ENCODE measurements at places on chromosomes 7 and 10.

DNA sequence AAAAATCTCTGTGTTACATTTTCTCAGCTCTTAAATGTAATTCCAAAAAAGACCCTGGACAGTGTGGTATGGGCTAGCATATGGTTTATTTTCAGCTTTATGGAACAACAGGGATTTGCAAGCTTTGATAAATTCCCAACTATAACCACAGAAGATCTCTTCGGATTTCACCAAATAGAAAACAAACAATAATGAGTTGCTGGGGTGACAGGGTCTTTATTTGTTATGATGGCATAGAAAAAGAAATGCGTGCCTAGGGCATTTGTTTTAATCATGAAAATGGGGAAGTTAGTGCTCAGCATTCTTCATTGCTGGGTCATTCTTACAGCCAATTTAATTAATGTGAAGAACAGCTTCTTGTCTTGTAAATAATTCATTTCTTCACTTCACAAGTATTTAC lies 139.0 kb downstream of the LRRN3 start:
- no peak for DNase-seq

DNA sequence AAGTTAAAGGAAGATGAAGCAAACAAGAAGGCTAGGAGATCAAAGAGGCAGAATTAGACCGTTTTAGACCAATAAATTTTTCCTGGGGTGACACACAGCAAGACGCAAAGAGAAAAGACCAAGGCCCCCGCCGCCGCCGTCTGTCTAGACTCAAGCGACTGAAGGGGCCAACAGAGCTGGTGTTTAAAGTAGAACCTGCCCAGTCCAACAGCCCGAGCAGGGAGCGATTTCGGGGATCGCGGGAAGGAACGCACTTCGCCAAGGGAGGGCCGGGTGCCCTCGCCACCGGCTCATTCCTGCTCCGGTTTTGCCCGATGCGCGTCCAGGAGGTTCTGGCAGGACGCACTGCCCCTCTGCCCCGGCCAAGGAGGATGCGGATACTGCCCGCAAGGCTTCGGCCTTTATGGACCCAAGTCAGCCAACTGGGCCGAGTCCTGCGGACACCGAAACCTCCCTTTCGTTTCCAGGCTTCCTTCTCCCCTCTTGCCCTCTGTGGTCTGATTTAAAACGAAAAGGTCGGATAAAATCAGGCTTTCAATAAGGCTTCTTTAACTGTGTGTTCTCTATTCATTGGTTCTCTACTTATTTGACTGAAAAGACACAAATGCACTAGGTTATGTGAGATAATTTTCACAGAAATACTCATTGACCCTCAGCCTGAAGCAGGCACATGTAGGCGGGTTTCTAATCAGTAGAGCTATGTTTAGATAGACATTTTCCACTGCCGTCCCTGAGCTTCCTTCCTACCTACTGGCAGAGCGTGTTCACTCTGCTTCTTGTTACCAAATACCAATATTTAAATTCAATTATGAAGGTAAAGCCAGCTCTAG lies 2.2 kb upstream of the HOXA7 start:
- DNase-seq = peak; percentile 44

- DNase-seq = no peak
Observed at GRCh38 chr10:80447436-80448190, 6.5 kb upstream of the TSPAN14 start.

DNA sequence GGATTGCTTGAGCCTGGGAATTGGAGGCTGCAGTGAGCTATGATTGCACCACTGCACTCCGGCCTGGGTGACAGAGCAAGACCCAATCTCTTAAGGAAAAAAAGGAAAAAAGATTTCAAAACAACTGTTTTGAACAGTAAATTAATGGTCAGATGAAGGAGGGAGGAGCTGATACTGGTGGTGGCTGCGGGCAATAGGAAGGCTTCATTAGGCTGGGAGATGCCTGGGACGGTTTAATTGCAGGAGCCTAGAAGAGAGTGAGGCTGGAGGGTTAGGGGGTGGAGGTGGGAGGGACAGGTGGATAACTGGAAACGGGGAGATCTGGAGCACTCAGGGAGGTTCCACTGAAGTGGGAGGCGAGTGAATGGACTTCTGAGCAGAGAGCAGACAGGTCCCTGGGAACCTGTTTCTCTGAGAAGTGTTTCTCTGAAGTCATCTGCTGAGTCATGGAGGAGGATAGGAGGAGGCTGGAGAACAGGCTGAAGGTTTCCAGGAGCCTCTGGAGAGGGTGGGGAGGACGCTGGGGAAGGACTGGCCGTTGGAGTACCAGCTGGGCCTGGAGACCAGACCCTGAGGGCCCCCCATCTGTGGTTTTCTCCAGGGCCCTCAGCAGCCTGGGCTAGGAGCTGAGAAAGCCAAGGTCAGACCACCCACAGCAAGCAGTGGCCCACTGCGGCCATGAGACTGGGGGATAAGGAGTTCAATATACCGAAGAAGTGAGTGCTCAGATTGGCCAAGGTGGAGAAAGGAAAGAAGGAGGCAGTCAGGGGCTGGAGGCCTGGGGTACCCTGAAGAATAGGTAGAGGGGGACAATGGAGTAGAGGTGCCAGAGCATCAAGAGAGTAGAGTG lies 14.4 kb upstream of the YWHAG start:
- no peak for DNase-seq

- DNase-seq = no peak
Observed at GRCh38 chr10:819326-819725, 112.2 kb downstream of the LARP4B start.

DNA sequence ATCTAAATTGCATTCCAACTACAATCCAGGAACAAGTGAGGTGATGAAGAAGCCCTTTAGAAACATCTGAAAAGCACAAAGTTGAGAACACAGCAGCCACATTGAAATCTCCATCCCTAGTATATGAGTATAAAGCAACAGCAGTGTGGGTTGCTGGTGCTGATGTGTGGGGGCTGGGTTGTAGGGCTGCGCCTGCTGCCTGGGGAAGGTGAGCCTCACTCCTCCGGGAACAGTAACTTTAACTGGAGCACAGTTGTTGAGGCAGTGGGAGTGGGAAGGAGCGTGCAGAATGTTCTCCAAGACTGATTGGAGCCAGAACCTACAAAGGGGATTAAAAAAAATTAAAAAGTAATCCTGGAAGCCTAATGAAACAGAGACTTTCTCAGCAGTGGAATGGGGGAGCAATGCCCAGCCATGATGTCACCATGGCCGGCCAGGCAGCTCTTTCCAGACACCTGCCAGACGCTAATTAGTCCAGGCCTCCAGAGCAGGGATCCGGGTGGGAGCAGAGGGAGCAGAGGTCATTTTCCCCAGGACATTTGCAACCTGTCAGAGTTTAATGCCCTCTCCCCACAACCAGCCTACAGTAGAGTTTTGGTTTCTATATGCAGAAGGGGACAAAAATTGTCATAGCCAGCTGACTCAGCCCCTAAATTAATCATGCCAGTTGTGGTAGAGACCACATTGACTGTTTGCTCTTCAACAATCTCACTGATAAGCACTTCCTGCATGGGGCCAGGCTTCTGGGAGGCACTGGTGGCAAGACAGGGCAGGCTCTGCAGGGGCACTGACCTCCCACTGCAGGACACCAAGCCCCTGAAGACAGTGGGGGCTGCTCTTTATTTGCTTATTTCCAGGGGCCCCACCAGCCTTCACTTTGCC lies 133.0 kb upstream of the ZNF32 start:
- DNase-seq = no peak

GRCh38 chr7:4182605-4183300 lies 499.3 kb upstream of the FOXK1 start:
- DNase-seq = no peak

DNA sequence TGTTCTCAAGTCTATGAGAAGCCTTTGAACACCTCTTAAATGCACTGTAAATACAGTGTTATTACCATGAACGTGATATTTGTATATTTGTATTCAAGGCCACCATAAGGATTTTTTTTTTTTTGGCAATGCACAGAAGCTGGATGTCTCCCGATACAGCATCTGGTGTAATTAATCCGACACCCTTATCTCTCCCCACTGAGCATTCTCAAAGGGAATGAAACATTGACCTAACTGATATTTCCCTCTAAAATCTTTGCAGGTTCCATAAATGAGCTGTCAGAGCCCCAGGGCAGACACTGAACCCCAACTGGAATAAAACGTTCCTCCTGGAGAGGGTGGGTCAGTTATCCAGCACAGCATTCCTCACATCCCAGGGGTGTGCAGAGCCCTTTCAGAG lies 316.6 kb downstream of the PAXIP1 start:
- no peak for DNase-seq

DNA sequence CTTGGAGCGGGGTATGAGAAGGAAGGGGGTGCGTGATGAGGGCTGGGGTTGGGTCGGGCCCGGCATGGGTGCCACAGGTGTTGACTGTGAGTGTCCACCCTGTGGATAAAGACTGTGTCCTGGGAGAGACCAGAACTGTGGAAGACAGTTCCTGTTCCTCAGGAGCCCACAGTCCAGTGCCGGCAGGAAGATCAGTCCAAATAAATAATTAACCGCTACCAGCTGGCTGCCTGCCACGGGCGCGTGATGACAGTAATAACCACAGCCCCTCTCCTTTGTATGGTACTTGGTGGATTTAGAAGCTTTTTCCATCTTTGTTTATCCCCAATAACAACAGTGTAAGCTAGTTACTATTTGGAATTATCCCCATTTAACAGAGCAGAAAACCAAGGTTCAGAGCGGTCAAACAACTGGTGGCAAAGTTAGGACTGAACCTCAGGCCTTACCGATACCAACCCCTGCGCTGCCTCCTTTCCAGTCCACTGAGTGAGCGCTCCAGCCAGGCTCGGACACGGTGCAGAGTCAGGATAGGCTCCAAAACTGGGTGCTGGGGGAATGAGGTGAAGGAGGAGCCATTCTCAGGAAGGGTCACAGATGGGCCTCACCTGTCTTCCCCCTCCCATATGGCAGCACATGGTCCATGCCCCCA lies 5.1 kb downstream of the ZMIZ1 start:
- no peak for DNase-seq

DNA sequence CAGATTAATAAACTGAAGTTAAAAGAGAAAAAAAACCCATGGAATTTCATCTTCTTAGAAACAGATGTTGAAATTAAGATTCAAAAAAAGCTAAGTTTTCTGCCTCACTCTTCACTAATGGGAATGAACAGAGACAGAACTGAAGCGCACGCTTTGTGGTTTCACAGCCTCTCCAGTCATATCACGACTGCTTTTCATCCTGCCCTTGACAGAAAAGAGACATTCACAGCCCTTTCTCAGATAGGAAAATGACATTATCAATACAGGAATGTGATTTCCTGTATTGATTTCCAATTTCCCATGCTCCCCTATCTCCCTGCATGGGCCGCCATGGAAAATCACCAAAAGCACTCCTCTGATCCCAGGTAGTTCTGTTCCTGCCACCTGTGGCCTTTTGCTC lies 108.2 kb downstream of the PFKFB3 start:
- DNase-seq = no peak

DNA sequence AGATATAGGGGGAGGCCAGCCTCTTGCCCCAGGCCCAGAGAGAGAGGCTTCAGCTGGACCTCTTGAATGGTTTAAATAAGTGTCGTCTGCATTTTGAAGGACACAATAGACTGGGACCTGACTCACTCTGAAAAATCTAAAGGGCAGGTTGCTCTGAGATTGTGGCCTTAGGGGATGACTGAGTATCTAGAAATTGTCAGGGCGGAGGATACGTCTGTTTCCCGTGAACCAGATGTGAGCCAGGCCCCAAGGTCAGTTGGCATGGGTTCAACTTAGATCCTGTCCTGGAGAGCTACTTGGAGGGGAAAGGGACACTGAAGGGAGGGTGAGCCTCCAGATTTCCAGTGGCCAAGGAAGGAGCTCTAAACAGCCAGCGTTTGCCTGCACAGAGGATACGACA lies 110.2 kb downstream of the CHN2 start:
- no peak for DNase-seq

GRCh38 chr7:44472843-44473242 lies 17.6 kb downstream of the NUDCD3 start:
- DNase-seq = no peak

DNA sequence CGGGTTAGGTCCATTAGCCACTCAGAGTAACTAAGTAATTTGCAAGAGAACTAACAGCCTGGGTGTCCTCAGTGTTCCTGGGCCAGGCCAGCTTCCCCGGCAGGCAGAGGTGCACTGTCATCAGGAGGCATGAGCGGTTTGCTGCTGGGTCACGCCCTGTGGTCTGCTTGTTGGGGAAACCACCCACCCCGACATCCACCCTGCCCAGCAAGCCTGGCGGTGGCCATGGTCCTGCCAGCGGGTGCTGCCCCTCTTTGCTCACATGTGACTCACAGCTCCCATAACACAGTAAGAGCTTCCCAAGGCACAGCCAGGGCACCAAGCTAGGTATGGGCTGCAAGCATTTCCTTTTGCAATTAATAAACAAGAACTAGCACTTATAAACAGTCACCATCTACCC lies 75.9 kb downstream of the RGS10 start:
- peak; percentile 70 for DNase-seq

DNA sequence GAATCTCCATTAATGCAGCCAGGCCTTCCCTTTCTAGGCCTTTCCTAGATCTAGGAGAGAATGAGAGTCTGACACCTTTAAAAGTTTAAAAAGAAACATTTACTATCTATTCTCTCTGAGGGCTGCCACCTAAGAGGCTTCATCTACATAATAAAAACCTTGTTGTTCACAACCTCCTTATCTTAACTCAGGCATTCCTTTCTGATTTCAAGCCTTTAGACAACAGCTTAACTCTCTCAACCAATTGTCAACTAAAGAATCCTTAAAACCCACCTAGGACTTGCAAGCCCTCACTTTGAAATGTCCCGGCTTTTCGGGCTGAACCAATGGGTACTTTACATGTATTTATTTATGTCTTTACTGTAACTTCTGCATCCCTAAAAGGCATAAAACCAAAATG lies 64.3 kb upstream of the RET start:
- DNase-seq = no peak

DNA sequence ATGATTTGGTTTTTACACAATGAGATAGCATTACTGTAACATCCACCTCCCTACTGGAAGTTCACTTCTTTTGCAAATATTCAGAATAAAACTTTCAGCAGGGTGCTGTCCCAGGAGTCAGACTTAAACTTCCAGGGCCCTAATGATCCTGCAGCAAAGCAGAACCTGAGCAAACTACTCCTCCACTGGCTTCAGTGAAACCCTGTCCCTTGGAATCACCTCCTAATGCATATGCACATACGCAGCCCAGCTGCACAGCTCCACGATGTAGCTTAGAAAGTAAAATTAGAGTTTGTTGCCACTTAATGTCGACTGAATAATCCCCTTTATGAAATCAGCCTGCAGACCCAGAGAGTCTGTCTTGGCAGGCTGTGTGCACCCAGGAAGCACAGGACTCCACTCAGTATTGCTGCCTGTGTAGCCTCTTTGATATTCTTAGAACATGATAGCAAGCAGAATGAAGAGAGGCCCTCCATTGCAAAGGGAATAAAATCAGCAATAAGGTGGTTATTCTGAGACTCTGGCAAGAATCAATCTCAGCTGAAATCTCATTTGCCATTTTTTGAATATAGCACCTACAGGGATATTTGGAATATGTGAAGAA lies 1.6 kb downstream of the NPSR1 start:
- no peak for DNase-seq

GRCh38 chr10:6464862-6465430 lies 115.1 kb downstream of the PRKCQ start:
- no peak for DNase-seq

GRCh38 chr10:58448121-58448935 lies 63.1 kb downstream of the TFAM start:
- no peak for DNase-seq

- DNase-seq = no peak
Observed at GRCh38 chr10:14926061-14926470, 27.8 kb downstream of the DCLRE1C start.

GRCh38 chr7:101717628-101718357 lies 88.7 kb upstream of the MYL10 start:
- no peak for DNase-seq

Measured in CD8-positive, alpha-beta T cell (primary cell).